HS-5 (cell line): ENCODE measurements at places on chromosomes 5 and 9.
A peak's percentile ranks its signal among the peaks of the same experiment; 100 is the strongest.

GRCh38 chr5:138668451-138669380 is 84.5 kb upstream of the CTNNA1 start:
- DNase-seq: no peak

DNA sequence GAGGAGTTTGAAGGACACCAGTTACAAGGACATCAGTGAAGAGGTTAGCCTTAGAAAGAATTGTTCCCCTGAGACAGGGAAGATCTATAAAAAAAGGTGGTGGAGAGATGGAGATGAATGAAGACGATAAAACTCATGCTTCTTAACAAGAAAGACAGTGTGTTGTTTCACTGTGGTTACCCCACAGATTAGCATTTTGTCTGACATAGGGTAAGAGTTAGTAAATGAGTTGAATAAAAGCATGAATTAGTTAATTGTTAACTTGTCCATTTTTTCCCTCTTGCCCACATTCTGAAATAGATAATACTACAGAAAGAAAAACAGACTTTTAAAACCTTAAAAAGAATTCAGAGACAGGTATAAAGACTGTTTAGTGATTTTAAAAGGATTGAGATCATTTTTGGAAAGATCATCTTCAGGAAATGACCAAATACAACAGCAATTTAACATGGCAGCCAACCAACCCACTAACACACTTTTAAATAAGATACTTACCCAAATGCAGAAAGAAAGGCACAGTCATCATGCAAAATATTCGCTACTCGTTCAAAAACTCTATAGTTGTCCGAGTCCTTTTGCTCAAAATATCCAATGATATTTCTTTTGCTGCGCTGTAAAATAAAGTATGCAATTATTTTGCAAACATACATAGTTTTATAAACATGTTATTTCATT is 78.5 kb downstream of the ERP44 start:
- no peak for DNase-seq

DNA sequence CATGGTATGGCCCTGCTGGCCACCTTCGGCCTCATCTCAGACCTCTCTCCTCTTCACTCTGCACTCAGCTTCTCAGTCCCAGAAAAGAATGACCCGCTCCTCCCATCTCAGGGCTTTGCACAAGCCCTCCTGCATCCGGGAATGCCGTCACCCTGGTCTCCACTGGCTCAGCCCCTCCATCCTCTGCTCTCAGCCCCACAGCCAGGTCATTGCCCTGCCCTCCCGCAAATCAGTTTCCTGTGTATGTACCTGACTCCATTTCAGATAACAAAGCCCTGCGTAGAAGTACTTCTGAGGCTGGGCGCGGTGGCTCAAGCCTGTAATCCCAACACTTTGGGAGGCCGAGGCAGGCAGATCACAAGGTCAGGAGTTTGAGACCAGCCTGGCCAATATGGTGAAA is 28.9 kb upstream of the EEIG1 start:
- no peak for DNase-seq

DNA sequence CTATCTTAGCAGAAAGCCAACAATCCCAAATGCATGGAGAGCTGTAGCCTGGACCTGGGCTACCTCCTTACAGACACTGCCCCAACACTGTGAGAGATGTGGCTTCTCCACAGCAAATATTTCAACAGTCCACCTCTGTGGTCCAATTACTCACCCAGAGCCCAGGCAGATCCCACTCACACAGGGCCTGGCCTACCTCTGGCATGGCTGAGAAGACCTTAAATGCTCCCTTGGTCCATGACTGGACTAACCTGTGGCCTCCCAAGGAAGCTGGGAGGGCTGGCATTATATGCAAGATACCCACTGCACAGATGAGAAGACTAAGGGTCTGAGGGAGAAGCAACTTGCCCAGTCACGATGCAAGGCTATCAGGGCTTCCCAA is 22.8 kb upstream of the SLC25A51 start:
- DNase-seq: no peak

DNA sequence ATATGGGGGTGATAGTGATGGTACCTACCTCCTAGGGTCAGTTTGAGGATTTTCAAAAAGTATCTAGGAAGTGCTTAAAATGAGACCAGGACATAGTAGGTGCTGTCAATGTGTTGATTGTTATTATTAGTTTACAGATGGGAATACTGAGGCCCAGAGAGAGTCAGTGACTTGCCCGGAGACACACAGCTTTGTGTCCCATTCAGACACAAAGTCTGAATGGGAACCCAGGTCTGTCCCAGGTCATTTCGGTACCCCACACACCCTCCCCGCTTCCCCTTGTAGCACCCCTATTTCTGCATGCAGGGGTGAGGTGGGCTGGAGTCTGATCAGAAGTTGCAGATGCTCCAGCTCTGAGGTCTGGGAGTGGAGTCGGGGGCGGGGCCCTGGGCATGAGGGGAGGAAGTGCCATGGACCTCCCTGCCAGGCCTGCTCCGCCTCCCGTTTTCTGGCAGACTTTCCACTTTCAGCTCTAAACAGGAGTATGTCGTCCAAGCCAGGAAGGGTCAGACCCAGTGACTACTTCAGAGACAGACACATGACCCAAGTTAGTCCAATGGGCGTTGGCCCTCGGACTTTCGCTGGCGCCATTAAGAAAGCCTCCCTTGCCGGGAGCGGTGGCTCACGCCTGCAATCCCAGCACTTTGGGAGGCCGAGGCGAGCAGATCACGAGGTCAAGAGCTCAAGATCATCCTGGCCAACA is 3.2 kb upstream of the DBN1 start:
- DNase-seq: no peak

- DNase-seq: no peak
These were observed 1.5 kb downstream of the GDNF start for GRCh38 chr5:37838152-37838932.

DNA sequence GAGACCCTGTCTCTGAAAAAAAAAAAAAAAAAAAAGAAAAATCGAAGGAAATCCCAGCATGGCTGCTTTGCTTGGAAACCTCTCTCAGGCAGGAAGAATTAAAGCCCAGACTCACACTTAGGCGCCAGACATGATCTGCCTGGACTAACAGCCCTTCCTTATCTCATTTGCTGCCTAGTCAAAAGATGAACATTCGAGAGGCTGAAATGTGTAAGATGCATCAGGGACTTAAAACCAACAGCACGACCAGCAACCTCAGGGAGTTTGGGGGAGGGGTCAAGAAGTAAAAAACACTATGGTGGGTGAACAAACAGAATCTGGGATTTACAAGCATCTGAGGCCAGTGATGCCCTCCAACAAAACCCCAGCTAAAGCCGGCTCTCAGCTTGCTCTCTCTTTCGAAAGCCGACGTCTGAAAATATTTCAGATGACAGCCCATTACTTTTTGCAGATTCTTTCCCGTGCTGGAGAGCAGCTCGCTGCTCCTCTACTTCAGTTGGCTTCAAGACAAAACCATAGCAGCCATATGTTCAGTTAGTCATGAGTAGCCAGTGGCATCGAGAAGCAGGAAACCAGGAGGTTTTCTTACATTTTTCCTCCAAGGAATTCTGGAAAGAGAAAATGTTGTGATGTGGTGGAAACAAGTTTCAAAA is 249.9 kb downstream of the MARCHF11 start:
- peak; percentile 31 for DNase-seq

DNA sequence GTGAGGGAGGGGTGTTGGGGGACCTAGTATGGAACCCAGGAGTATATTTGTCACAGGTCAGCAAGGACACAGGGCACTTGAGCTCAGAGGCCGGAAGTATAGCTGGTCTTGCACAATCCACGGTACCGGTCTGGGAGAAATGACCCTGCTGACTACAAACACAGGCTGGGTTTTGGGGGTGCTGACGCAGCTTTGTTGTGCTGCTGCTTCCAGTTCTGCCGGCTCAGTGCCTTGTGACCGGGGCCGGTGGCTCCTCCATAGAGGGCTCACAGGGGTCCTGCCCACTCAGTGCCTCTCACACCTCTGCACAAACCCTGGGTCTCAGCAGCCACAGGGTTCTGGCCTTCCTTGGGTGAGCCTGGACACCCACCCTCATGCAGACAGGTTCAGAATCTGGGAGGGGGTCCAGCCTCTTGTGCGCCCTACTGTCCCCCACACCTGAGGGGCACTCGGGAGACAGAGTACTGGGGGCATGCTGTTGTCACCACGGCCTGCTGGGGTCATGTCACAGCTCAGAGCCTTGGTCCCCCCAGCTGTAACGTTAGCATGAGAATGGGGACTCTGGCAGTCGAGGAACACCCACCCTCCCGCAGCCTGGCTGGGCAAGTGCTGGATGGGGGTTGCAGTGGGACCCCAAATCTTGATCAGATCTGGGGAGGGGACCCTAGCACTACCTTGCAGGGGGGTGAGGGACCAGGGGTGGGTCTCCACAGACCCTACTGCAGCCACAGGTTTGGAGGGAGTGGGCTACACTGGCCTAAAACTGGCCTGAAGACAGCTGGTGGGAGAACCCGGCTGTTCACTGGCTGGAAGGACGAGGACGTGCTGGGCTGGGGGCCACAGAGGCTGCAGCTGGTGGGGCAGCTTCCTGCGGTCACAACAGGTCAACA is 17.7 kb downstream of the NINJ1 start:
- no peak for DNase-seq
